ENCODE measurements at places on chromosomes 3 and 15. TPM values are rescaled to one million over a fixed set of nuclear protein-coding genes. Genes with fewer than 3 reads are reported as not detected.
A peak's percentile ranks its signal among the peaks of the same experiment; 100 is the strongest.

CLDN16 gene
- under 0.01 TPM for total RNA-seq

DNA sequence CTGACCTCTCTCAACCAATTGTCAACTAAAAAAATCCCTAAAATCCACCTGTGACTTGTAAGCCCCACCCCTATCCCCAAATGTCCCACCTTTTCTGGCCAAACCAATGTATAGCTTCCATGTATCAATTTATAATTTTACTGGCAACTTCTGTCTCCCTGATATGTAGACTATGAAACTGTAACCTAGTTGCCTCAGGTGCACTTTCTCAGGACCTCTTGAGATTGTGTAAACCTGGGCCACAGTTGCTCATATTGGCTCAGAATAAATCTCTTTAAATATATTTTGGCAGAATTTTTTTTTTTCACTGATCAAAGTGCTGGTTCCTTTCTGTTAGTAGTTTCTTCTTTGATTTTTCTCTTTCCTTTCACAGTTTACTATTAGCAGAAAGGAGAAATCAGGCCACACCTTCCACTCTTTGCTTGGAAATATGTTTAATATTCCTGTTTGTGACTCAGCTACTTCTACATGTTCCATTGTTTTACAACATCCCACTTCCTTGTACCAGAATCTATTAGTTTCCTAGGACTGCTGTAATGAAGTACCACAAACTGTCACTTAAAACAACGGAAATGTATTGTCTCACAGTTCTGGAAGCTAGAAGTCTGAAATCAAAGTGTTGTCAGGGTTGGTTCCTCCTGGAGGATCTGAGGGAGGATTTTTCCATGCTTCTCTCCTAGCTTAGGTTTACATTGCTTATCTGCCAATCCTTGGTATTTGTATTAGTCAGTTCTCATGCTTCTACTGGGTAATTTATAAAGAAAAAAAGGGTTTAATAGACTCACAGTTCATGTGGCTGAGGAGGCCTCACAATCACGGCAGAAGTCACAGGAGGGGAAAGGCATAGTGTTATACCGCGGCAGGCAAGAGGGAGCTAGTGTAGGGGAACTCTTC, 801.2 kb upstream of the ARPP21 start:
- no peak for DNase-seq

DNA sequence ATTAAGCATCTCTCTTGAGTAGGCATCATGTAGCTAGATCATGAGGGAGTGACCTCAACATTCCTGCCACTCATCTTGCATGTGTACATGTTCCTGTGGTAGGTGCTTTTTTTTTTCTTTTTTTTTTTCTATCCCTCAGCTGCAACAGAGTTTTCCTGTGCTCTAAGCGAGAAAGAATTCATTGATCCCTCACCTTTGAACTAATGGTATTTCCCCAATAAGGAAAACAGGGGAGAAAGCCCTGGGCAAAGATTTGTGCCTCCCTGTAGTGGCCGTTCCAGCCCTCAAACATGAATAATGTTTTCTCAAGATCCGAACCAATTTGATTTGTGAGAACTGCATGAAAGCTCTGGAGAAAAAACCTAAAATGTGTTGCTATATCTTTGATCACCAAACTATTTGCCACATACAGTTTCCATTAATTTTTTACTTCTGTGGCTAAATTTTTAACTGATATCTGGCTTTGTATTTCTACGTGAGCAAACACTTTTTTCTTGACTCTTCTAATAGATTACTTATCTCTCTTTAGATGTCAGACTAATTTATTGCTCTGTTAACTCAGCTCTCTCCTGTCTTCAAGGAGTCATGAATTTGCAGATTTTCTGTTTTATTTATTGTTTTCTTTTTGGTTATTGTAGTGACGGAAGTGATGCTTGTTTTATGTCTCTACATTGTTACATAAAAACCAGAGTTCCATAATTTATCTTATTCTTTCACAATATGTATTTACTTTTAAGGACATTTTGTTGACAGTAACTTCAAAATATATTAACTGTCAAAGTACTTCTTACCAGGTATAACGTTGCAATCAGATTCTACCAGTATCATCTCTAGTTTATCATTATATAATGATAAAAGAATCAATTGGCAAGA, 1396.5 kb downstream of the OTOL1 start:
- no peak for DNase-seq

GRCh38 chr3:154119951-154120350, 1.2 kb upstream of the ARHGEF26 start:
- DNase-seq: no peak

DNA sequence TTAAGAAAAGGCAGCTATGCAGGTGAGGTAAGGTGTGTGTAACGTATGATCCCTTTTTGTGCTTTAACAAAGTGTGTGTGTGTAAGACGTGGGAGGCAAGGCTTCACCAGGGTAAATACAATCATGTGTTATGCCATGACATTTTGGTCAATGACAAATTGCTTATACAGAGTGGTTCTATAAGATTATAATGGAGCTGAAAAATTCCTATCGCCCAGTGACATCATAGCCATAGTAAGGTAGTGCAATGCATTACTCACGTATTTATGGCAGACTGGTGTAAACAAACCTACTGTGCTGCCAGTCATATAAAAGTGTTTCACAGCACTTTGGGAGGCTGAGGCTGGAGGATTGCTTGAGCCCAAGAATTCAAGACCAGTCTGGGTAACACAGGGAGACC, 60.2 kb upstream of the LCTL start:
- DNase-seq: no peak

- no peak for DNase-seq
Observed at GRCh38 chr15:84772467-84772866, 24.1 kb downstream of the ZNF592 start.

- no peak for DNase-seq
Observed at GRCh38 chr3:97712919-97713318, 51.6 kb upstream of the ARL6 start.

RAD51 gene
- 0.77 TPM for total RNA-seq

DNA sequence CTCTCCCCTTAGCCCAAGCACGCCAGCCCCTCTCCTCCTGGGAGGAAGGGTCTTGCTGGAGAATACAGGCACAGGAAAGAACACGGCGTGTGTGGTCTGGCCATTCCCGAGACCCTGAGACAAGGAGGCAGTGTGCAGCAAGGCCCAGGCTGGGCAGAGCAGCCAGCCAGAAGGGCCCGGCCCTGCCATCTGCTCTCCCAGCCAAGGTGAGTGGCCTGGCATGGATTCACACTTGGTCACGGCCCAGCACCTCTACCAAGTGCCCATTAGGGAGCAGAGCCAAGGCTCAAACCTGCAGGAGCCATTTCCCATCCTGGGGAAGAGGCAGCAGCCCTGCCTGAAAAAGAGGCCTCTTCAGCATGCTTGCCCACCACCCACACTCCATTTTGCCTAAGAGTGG, 28.6 kb downstream of the MEGF11 start:
- DNase-seq: no peak

- DNase-seq: no peak
Observed at GRCh38 chr15:75314552-75315290, 21.1 kb upstream of the COMMD4 start.

ANAPC13 gene
- 93.3 TPM for total RNA-seq

GRCh38 chr3:141401573-141402475, 33.5 kb downstream of the ZBTB38 start:
- DNase-seq: peak; percentile 43

DNA sequence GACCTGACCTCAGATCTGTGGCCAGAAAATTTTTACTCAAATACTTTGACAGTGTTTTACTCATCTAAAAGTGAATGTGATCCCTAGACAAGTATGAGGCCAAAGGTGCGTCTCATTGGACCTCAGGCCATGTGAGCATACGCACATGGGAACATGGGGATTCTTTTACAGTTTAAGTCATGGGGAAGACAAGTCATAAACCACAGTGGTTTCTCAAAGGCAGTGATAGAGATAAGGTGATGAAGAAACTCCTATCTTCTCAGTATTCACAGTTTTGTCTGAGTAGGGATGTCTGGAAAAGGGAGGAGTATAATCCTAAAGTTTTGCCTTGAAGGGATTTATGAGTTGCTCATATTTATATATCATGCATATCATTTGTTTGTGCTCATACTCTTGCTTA, 173.8 kb downstream of the FNDC3B start:
- DNase-seq: peak; percentile 89

- DNase-seq: peak; percentile 56
Observed at GRCh38 chr3:143529018-143529478, 319.2 kb downstream of the SLC9A9 start.

- DNase-seq: no peak
Observed at GRCh38 chr3:27380433-27381357, 11.5 kb upstream of the NEK10 start.

LIPH gene
- total RNA-seq: under 0.01 TPM

GRCh38 chr3:10836676-10837075, 20.6 kb downstream of the SLC6A11 start:
- no peak for DNase-seq

DNA sequence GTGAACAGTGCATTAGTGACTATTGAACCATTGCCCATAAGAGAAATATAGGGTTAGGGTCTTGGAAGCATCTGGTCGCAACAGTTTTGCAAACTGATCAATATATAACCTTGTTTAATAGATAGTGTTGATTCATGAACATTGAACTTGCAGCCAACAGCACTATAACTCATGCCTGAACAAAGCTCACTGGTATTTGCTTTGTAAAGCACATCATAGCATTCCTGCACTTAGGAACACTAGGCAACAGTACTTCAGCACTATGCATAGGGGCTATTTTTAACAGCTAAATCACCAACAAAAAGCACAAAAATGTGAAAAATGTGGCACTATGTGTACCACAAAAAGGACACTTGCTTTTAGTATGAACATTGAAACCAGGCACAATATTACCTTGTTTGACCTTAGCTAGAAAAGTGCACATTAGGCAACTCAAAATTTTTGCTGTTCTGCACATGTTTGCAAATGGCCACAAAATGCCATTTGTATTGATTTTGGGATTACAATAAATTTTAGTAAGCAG, 68.0 kb downstream of the OXNAD1 start:
- no peak for DNase-seq

CHSY1 gene
- total RNA-seq: 26.7 TPM

- no peak for DNase-seq
Observed at GRCh38 chr3:114942773-114943172, 204.3 kb downstream of the ZBTB20 start.

GRCh38 chr3:32959371-32959770, 7.9 kb downstream of the CCR4 start:
- DNase-seq: no peak

GOLGA8T gene
- total RNA-seq: 0.26 TPM

GRCh38 chr15:66847565-66847991, 145.5 kb downstream of the SMAD6 start:
- no peak for DNase-seq

GRCh38 chr3:50537421-50538129, 30.0 kb downstream of the C3orf18 start:
- DNase-seq: no peak

- DNase-seq: no peak
Observed at GRCh38 chr3:188453431-188454384, 299.8 kb downstream of the LPP start.

DNA sequence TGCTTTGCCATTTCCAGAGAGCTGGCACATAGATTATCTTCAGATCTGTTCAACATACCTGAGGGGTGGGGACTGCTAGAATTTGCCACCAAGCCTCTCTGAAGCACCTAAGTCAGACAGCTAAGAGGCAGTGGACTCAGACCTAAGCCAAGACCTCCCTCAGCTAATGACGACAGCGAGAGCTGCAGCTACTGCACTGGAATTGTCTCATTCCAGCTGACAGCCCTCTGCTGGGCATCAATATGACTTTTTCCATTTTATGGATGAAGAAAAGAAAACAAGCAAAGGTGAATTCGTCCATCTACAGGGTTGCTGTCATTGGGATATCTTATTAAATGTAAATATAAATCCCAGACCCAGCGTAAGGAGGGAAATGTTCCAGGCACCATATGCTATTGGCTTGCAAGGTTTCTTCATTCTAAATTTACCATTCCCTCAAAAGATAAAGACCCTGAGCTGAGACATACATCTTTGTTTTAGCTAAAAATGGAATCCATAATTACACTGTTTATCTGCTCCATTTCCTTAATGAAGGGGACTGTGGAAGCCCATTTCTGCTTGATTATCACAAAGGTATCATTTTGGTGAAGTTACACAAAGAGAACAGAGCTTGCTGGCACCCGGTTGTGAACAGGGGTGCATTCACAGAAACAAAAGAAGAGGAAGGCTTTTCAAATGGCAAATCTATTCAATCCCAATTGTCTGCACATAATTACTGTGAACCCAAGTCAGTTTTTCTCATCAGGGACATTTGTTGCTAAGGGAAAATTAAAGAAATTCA, 85.5 kb upstream of the LRTM1 start:
- peak; percentile 39 for DNase-seq
